ENCODE measurements at places on chromosomes 2 and 18. TPM values are rescaled to one million over a fixed set of nuclear protein-coding genes. Genes with fewer than 3 reads are reported as not detected.

Gene CIB4
- not detected for total RNA-seq

Gene TMBIM1
- 198 TPM for total RNA-seq

GRCh38 chr2:227772932-227773331 lies 27.2 kb downstream of the SCYGR8 start:
- DNase-seq: no peak

DNA sequence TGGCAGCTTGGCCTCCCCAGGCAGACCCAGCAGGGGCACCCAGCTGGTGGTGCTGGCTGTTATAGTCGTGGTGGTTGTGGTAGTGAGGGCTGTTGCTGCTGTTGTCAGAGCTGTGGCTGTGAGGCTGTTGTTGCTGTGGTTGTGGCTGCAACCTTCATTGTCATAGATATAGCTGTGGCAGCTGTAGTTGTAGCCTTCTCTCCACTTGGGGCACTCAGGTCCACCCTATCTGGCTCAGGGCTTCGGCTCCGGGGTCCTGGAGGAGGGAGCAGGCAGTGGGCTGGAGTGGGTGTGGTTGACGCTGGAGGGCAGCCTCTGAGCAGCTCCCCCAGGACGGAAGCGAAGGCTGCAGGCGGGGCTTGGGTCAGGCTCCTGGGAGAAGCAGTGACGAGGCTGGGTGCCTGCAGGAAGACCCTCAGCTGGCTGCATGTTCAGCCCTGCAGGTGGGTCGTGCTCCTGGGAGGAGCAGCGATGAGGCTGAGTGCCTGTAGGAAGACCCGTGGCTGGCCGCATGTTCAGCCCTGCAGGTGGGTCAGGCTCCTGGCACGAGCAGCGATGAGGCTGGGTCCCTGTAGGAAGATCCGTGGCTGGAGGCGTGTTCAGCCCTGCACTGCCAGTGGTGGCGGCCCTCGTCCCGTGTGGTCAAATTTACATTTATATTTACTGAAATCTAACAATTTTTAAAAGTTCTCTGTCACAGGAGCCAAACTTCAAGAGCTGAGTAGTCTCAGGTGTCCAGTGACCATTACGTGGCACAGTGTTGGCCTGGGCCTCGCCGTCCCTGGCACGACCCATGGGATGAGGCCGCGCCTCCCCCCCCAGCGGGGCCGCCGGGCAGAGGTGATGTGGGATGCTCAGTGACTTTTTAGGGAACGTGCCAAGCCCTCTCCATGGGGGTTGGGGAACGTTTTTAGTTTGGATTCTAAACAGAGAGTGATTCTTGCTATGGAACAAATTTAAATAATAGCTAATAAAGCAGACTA lies 79.2 kb upstream of the PXDN start:
- DNase-seq: no peak

All from adrenal gland (tissue), 19 donors.